ENCODE measurements at places on chromosomes 2 and 18. TPM values are rescaled to one million over a fixed set of nuclear protein-coding genes. Genes with fewer than 3 reads are reported as not detected.

DNA sequence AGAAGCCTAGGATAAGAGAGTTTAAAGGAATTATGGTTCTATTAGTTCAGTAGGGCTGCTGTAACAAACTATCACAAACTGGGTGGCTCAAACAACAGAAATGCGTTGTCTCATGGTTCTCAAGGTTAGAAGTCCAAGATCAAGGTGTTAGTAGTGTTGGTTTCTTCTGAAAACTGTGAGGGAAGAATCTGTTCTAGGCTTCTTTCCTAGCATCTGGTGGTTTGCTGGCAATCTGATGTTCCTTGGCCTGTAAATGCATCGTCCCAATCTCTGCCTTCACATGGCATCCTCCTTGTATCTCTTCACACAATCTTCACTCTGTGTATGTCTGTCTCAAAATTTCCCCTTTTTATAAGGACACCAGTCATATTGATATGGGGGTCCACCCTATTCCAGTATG lies 76.3 kb downstream of the MDH1 start:
- no peak overlapping the region for H3K27ac ChIP-seq
- no peak overlapping the region for H3K4me3 ChIP-seq
- H3K36me3 ChIP-seq: no peaks in the 10 kb centered on the region
- peaks cover 12% of the 10 kb centered on the region for H3K27me3 ChIP-seq

GRCh38 chr2:30625701-30626100 lies 178.7 kb downstream of the LCLAT1 start:
- H3K36me3 ChIP-seq: peaks cover 25% of the 10 kb centered on the region
- no peaks in the 10 kb centered on the region for H3K27me3 ChIP-seq
- H3K4me1 ChIP-seq: peaks cover 25% of the 10 kb centered on the region
- no peak for DNase-seq

GRCh38 chr2:98504381-98505109 lies 59.9 kb downstream of the INPP4A start:
- H3K4me1 ChIP-seq: peaks cover 72% of the 10 kb centered on the region
- H3K36me3 ChIP-seq: peaks cover 36% of the 10 kb centered on the region
- H3K4me3 ChIP-seq: no peak overlapping the region
- no peak for DNase-seq
- peak overlapping the region; percentile 54 for H3K27ac ChIP-seq

GRCh38 chr18:303011-303410 lies 35.2 kb upstream of the THOC1 start:
- H3K4me1 ChIP-seq: no peaks in the 10 kb centered on the region
- H3K36me3 ChIP-seq: no peaks in the 10 kb centered on the region
- no peak overlapping the region for H3K4me3 ChIP-seq
- H3K27me3 ChIP-seq: peaks cover 3% of the 10 kb centered on the region
- H3K27ac ChIP-seq: no peak overlapping the region

DNA sequence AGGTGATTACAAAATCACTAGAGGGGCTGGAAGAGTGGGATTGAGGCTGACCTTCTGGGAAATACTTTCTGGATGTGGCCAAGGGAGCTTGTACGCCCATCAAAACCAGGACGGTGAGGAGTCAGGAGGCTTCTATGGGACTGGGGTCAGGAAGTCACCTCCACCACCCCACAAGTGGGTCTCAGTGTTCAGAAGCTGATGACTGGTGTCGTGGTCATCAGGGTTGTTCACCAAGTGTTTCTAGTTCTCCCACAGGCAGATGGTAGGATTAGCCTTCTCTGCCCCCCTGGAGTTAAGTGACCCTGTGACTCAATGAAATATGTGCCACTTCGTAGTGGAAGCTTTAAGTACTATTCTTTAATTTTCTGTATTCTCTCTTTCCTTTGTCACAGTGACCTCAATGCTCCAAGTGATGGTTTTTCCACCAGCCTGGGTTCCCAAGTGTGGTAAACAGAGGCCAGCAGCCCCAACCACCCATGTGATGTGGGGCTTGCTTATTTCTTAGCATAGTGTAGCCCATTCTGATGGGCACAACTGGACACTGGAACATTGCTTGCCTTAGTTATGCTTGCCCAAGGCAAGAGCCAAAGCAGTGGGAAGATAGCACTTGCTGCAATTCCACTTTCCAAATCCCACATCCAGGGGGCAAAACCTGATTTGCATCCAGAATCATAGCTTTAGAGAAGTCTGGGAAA lies 258.8 kb downstream of the CYP26B1 start:
- DNase-seq: no peak
- H3K36me3 ChIP-seq: no peaks in the 10 kb centered on the region
- H3K27ac ChIP-seq: no peak overlapping the region
- H3K4me1 ChIP-seq: no peaks in the 10 kb centered on the region
- H3K4me3 ChIP-seq: no peak overlapping the region
- no peaks in the 10 kb centered on the region for H3K27me3 ChIP-seq

DNA sequence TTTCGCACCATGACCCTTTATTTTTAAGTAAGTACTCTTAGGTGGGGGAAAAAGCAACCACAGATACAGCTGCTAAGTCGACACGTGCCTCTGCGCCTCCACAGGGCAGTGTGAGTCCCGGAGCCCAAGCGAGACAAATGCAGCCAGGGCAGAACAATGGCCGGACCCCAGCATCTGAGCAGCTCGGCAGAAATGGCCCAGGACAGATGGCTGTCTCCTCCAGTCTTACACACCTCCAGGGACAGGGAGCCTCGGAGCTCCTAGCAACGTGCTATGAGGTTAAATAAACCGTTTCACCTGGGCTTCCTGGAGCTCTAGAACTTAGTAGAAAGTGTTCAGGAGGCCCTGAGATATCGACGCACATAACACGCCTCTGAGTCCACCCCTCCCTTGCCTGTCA lies 47.3 kb upstream of the SALL3 start:
- no peak for DNase-seq
- no peak overlapping the region for H3K27ac ChIP-seq
- H3K4me1 ChIP-seq: no peaks in the 10 kb centered on the region
- H3K4me3 ChIP-seq: no peak overlapping the region
- no peaks in the 10 kb centered on the region for H3K36me3 ChIP-seq

DNA sequence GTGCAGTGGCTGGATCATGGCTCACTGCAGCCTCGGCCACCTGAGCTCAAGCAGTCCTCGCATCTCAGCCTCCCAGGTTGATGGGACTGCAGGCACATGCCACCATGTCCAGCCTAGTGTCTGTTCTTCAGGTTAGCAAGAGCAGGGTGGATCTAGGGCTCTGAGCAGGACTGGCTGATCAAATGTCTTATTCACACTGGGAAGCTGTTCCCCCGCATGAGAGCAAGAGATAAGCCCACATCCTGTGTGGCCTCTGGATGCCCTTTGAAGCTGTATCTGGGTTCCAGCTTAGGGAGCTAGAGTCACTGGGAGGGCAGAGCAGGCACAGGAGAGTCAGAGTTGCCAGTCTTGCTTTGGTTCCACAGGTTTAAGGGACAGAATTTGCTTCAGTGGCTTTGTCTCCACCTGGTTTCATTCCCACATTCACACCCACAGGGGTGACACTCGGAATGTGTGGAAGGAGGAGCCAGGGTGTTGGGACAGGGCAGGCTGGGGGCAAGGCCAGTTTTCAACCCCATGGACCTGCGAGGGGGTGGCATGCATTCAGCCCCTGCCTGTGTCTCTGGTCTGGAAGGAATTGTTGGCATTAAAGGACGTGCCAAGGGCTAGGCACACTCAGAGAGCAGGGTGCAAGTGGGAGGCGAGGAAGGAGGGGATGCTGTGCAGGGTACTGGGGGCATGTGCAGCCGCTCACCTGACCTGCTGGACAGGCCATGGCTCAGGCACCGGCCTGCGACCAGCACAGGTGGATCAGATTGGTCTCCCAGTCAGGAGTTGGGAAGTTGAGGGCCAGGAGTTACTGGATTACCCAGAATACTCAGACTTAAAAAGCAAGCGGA lies 24.5 kb downstream of the PTPN18 start:
- no peak overlapping the region for H3K27ac ChIP-seq
- H3K4me3 ChIP-seq: peak overlapping the region; percentile 19
- H3K36me3 ChIP-seq: peaks cover 48% of the 10 kb centered on the region
- H3K4me1 ChIP-seq: peaks cover 41% of the 10 kb centered on the region
- DNase-seq: no peak

- DNase-seq: no peak
- H3K27ac ChIP-seq: no peak overlapping the region
- peaks cover 3% of the 10 kb centered on the region for H3K27me3 ChIP-seq
- H3K4me1 ChIP-seq: no peaks in the 10 kb centered on the region
- H3K36me3 ChIP-seq: no peaks in the 10 kb centered on the region
Observed at GRCh38 chr2:41409328-41409727, 638.5 kb upstream of the PKDCC start.

DNA sequence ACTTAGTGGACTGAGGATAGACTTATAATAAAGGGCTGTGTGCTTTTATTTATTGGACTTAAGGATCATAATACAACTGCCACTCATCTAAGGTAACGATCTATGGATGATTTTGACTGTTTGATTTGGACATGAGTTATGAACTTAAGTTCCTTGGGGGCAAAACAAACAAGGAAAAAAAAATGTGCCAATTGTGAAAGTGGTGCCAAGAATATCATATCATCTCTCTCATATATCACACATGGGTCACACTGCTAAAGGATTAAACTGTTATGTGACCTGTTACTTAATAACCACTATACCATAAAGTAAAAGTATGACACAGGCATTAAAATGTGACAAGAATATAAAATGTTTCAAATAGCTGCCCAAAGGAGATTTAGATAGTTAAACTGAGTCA lies 886.3 kb downstream of the ERBB4 start:
- H3K4me3 ChIP-seq: no peak overlapping the region
- DNase-seq: no peak
- no peak overlapping the region for H3K27ac ChIP-seq
- no peaks in the 10 kb centered on the region for H3K36me3 ChIP-seq

The UGT1A4 gene
- total RNA-seq: not detected

The NAT8 gene
- not detected for total RNA-seq

The PELI1 gene
- 22.6 TPM for total RNA-seq

The BCL11A gene
- 0.40 TPM for total RNA-seq

The RSAD2 gene
- total RNA-seq: 104 TPM

The SP9 gene
- total RNA-seq: not detected

Data from activated naive CD8-positive, alpha-beta T cell treated with anti-CD3 and anti-CD28 coated beads, Interleukin-2, amount 10 ng/mL, durations not matched to agents 7 days and 5 days (primary cell).